ENCODE measurements at places on chromosomes 2 and 18.

DNA sequence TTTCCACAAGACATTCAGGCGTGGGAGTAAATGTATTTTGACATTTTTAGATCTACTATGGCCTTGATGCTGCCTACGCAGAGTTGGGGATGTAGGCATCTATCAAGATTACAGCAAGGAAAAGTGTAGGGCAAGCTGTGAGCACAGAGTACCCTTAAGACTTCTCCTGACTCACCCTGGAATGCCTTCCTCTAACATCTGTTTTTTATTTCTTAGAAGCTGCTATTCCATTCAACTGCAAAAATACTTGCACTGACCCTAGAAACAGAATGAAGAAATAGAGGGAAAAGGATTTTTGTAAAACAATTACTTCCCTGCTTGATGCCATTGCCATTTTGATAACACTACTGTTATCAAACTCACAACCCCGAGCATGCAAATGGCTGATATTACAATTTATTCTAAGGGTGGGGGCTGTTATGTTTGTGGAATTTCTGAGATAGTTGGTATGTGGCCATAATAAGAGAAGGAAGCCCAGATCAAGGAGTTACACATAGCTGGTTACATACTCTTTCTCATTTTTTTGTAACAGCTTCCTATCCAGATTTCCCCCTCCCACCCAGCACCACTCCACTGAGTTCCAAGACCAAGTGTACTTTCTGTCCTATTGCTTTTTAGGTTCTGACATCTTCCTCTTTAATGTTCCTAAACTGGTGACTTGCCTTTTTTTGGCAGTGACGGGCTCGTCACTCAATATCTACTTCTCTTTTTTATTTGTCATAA is 6.0 kb upstream of the ROCK1 start:
- DNase-seq: no peak

GRCh38 chr2:26442707-26443106 is 35.2 kb downstream of the OTOF start:
- DNase-seq: no peak

DNA sequence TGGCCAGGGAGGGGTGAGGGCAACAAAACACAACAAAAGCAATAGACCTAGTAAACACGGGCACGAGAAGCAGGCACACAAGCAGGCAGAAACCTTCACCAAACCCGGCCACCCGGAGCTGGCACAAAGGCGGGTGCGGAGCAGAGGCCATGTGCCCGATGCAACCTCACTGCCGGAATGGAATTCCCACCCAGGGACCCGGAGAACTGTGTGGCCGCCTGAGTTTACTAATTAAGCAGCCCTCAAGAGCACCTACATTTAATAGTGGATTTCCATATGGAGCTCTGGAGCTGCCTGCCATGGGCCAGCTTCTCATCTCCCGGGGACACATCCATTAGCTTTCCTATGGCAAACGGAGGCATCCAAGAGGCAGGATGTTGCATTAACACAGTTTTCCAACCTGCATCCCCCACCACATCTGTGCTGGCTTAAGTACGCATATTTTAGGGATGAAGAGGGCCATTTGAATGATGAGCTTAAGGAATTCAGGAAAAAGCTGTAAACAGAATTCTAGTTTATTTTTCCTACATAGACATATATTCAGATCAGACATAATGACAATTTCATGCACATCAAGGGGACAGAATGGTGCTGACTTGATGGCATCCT is 104.5 kb upstream of the SMIM21 start:
- DNase-seq: no peak

DNA sequence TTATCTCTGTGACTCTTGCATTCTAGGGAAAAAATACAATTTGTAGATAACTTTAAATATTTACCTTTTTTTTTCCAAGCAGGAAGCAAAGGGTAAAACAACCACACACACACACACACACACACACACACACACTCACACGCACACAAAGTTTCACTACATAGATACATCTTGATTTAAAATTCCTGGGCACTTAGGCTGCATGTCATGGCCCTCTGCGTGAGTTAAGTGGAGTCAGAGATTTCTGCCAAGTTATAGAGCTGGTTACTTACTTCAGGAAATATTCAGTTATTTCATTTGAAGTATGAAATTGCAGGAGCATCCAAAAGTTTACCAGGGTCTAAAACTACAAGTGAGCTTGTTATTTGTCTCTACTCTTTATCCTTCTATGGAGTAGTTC is 612.0 kb downstream of the IRS1 start:
- DNase-seq: no peak

GRCh38 chr2:6959751-6960150 is 42.5 kb downstream of the RNF144A start:
- no peak for DNase-seq

- DNase-seq: no peak
These were observed 15.8 kb downstream of the KCTD18 start for GRCh38 chr2:200494048-200494447.

- no peak for DNase-seq
These were observed 4.2 kb upstream of the IL1R1 start for GRCh38 chr2:102138331-102138730.

GRCh38 chr18:75164479-75164878 is 44.5 kb downstream of the PTGR3 start:
- DNase-seq: no peak

DNA sequence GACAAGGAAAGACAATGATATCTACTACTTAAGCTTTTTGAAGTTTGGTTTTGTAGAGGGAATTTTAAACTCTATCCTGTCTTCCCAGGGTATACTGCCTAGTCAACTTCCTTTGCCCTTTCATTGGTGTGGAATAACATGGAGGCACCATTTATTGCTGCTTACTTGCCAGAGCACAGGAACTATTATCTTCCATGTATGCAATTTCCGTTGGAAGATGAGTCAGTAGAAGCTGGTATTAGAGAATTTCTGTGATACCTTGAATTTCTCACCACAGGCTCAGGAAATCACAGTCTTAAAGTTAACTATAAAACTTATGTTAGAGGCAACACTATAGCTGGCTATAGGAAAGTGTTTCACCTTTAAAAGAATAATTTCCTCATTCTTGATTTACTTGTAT is 40.9 kb upstream of the RGPD4 start:
- no peak for DNase-seq

GRCh38 chr2:161118722-161119121 is 41.5 kb upstream of the TANK start:
- DNase-seq: no peak

- no peak for DNase-seq
These were observed 15.5 kb upstream of the ECEL1 start for GRCh38 chr2:232502911-232503808.

DNA sequence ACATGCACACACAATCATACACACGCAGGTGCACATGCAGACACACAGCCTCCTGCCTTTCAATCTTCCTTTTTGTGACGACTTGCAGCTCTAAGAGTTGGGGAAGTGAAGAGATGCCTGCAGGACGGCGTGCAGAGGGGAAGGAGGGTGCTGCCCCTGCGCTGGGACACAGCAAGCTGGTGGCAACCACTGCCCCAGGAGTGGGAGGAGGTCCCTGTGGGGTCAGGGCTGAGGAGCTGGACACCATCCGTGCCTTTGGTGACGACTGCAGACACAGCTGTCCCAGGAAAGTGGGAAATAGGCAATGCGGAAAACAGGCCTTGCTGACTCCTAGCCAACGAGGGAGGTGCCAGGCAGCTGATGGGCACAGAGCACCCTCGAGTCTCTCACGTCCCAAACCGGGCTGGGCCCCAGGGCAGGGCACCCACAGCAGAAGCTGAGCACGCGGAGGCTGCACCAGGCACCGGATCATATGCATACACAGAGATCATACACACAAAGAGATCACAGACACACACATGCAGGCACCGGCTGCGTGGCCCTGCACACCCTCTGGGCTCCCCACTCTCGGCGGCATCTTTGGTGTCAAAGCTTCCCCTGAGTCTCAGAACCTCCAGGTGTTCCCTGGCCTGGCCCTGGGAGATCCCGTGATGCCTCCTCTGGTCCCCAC is 146.1 kb downstream of the PXDN start:
- no peak for DNase-seq

- no peak for DNase-seq
These were observed 10.7 kb downstream of the PER2 start for GRCh38 chr2:238277695-238278094.

Data from activated naive CD4-positive, alpha-beta T cell (primary cell).